ENCODE measurements at places on chromosomes 5 and 9.
A peak's percentile ranks its signal among the peaks of the same experiment; 100 is the strongest.

GRCh38 chr5:57482671-57483106, at the start of gene ACTBL2:
TSS of gene ACTBL2 (minus strand) at chr5:57482811. CDS start at chr5:57482707, 104 bp downstream.
- no peak for DNase-seq

DNA sequence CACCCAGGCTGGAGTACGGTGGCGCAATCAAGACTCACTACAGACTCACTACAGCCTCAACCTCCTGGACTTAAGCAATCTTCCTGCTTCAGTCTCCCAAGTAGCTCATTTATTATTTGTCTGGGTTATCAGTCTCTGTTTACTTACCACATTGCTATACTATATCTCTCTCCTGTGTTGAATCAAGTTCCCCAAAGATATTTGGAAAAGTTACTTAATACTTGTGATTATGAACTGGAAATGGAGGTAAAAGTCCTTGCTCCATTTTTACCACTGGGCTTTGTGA, 55.6 kb downstream of the ANGPTL2 start:
- no peak for DNase-seq

- DNase-seq, result no peak
Observed at GRCh38 chr5:119395080-119395836, 39.4 kb downstream of the TNFAIP8 start.

- DNase-seq, result no peak
Observed at GRCh38 chr5:127959152-127959764, 124.3 kb upstream of the SLC12A2 start.

- no peak for DNase-seq
Observed at GRCh38 chr9:108889649-108890067, 27.6 kb downstream of the ACTL7A start.

GRCh38 chr9:86945728-86946200, 1.5 kb downstream of the GAS1 start:
- no peak for DNase-seq

GRCh38 chr9:72274916-72275315, 90.1 kb downstream of the ZFAND5 start:
- no peak for DNase-seq

GRCh38 chr9:35604578-35605350, at the start of gene TESK1:
TSS of gene TESK1 (plus strand) at chr9:35605262. CDS start at chr9:35605620, 358 bp downstream.
- DNase-seq, result peak; percentile 92

GRCh38 chr9:127221695-127222094, 42.9 kb upstream of the GARNL3 start:
- DNase-seq, result no peak
